Natural killer cell (primary cell): ENCODE measurements at places on chromosomes 4 and X. TPM values are rescaled to one million over a fixed set of nuclear protein-coding genes. Genes with fewer than 3 reads are reported as not detected.

Gene CT45A10
- total RNA-seq: not detected

Gene GNRHR
- total RNA-seq: not detected

Gene ODAM
- total RNA-seq: not detected

Gene TACC3
- 43.7 TPM for total RNA-seq

Gene MND1
- total RNA-seq: not detected

DNA sequence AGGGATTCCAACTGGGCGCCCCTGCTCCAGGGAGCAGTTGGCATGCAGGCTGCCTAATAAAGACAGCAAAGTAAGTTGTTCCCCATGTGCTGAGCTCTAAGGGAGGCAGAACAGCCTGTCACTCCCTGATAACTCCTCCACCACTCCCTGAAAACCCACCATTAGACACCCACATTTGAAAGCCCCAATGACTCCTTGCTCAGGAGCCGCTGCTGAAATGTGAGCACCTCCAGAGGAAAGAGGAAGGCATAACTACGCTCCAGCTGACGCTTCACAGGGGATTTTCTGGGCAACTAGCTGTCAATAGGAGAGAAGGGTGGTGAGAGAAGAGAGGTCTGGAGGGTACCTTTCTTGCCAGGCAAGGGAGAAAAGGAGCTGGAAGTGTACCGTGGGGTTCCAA, 62.5 kb downstream of the NPY1R start:
- no peak for DNase-seq

DNA sequence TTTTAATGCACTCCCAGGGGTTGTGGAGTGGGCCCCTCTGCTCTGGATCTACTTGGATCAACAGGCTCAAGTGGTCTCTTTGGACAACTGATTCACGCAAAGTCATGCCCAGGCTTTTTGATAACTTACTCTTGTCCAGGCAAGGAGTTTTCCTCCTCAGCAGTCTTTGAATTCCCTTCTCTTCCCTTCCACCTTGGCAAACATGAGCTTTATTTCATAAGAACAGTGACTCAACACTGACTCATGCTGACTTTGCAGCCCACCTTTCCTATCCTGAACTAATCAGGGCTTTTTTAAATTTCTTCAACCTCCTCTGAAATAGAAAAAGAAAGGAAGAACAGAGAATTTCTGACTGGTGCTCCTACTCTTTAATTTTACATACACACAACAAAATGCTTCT, 132.1 kb upstream of the LDB2 start:
- no peak for DNase-seq

GRCh38 chr4:87093443-87094123, 126.8 kb downstream of the KLHL8 start:
- DNase-seq: no peak

GRCh38 chrX:4484266-4484665, 770.8 kb upstream of the PRKX start:
- DNase-seq: no peak

- DNase-seq: no peak
Observed at GRCh38 chr4:1616557-1616930, 67.6 kb downstream of the FAM53A start.

GRCh38 chr4:113675731-113676697, 85.5 kb downstream of the CAMK2D start:
- no peak for DNase-seq

GRCh38 chrX:130529531-130529930, 127.7 kb downstream of the RBMX2 start:
- DNase-seq: no peak
